ENCODE measurements at places on chromosomes 1 and 21.
A peak's percentile ranks its signal among the peaks of the same experiment; 100 is the strongest.

DNA sequence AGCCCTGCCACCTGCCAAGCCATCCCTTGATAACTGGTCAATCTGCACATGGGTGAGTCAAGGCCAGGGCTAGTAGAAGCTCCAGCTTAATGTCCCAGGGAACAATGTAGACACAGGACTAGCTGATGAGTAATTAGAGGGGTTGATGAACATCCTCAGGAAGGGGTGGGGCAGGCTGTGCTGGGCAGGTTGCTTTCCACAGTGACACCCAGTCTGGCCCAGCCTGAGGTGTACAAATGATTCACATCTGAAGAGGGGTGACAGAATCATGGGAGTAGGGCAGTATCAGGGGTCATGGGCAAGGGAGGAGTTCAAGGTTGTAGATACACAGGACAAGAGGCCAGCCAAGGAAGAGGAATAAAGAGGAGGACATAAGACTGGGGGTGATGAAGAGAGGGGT is 4.3 kb downstream of the LPAR3 start:
- DNase-seq, result no peak

DNA sequence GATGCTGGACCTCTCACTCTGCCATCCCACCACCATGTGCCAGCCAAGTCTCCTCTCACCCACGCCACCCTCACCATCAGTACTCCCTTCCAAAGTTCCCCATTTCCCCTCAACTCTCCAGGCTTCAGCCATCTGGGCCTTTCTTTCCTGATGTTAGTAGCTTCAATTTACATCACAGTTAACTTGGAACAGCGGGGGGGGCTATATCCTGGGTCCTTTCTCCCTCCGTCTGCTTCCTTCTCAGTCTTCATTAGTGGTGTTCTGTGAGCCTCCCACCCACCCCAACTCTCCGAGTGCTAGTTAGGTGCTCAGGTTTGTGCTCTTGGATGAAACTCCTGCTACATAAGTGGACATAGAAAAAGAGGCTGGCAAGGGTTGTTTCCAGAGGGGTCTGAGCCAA is 31.9 kb downstream of the KCNC4 start:
- no peak for DNase-seq

- DNase-seq, result peak; percentile 78
These were observed 90.8 kb downstream of the GTF2B start for GRCh38 chr1:88800382-88801051.

DNA sequence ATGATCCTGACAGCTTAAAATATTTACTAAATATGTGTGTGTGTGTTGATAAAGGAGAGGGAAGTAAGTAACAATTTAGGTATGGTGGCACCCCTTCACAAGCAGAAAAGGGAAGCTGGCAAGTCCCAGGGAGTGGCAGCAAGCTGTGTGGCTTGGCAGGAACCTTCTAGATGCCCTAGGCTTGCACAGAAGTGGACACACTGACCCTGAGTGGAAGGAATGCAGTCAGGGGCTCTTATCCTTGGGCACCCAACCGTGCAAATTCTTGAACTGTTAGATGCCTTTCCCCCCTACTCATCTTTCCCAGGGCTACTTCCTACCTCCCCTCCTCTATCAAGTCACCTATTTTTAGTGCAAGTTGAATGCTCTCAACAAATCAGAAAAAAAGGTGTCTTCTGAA is 18.9 kb downstream of the ACP6 start:
- DNase-seq, result peak; percentile 15

DNA sequence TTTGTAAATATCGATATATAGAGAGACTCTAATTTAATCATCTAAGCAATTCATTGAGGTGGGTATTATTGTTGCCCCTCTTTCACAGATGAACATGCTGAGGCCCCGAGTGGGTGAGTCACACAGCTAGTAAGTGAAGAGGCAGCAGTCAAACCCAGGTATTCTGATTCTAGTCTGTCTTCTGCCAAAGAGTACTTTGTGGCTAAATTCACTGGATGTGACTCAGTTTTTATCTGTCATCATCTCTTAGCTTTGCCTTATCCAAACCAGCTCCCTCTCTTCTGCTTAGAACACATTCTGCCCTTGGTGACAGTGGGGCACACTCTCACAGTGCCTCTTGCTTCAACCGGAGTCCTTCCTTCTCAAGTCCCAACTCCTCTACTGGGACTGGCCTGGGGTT is 11.5 kb downstream of the FCRL5 start:
- DNase-seq, result no peak

DNA sequence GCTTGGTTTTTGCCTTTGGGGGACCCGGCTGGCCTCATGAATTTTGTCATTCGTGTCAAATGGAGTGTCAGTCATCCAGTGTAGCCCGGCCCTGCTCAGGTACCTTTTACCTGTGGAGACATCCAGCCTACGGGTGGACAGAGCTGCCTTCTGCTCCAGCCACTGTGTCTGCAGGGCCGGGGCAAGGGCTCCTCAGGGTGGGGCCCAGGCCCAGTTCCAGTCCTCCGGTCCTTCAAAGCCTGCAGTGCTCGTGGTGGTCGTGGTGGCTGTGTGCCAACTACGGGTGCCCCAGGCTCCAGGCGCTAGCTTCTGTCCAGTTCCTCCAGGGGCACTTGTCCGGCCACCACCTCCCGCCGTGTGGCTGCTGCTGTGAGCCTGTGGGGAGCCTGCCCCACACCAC is 54.8 kb downstream of the TRIM11 start:
- DNase-seq, result no peak

DNA sequence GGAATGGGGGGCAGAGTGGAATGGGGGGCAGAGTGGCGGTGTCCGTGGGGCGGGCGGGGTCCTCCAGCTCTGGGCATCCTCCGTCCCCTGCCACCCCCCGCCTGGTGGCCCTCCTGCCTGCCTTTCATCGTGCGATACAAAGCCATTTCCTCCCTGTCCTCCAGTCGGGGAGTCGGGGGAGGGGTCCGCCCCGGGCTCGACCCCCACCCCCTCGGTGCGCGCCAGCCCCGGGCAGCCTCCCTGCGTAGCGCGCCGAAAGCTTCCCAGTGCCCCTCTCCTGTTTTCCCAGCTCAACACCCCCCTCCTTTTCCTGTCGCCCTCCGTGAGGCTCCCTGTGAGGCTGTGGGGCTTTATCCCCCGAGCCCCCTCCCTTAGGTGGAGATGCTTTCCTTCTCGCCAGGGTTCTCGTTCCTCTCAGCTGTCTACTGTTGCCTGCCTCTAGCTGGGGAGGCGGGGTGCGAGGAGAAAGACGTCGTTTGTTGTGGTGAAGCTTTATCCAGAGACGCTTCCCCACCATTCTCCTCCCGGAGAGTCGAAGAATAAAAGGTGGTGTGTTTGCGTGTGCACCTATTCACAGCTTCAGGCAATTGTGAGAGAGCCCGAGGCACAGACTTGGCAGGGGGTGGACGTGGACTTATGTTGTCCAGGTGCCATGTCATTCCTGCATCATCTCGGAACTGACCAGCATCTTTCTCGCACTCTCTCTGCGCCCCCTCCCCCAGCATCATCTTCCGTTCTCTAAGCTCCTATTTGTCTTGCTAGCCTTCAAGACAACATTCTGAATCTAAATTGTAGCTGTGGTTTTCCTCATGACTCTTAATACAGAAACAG is 848 bp downstream of the DNM3 start:
- DNase-seq, result no peak

- DNase-seq, result no peak
These were observed 160.1 kb upstream of the NFIA start for GRCh38 chr1:60922304-60922703.

- no peak for DNase-seq
These were observed 1.7 kb upstream of the HRNR start for GRCh38 chr1:152225678-152226077.

- peak; percentile 28 for DNase-seq
These were observed 2.0 kb downstream of the GPR88 start for GRCh38 chr1:100539836-100540536.

DNA sequence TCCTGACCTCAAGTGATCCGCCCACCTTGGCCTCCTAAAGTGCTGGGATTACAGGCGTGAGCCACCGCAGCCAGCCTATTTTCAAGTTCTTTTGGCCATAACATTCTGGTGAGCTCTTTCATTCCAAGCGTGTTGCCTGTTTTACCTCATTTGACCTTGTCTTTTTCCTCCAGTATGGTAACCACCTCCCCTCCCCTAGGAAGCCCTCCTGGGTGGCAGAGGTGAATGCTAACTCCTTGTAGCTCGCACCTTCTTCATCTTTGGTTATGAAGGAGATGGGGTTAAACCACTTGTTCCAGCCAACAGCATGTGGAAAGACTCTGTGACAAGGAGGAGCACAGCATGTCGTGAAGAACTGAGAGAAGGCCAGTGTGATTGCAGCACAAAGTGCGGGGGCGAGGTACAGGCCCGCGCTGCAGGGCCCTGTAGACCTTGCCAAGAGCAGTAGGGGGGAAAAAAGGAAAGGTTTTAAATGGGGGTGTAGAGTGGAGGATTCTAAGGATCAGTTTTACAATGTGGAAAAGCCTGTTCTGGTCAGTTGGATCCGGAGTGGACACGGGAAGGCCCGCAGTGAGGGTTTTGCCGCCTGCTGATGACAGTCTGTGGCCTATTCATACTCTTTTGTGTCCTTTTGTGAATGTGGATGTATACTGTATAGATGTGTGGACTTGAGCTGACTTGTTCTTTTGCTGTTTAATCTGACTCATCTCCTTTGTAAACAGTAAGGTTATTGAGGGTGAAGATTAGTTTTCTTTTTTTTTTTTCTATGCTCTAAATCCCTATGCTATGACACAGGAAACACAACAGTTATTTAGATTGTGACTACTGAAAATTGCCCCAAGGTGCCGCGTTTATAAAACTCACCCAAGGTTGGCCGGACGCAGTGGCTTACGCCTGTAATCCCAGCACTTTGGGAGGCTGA is 7.5 kb upstream of the ZNF436 start:
- DNase-seq, result peak; percentile 95

GRCh38 chr1:205665201-205666045 is 14.9 kb downstream of the SLC45A3 start:
- no peak for DNase-seq

GRCh38 chr1:65174585-65174984 is 26.6 kb downstream of the AK4 start:
- DNase-seq, result peak; percentile 99

GRCh38 chr21:45060675-45061311 is 13.6 kb upstream of the ADARB1 start:
- no peak for DNase-seq

DNA sequence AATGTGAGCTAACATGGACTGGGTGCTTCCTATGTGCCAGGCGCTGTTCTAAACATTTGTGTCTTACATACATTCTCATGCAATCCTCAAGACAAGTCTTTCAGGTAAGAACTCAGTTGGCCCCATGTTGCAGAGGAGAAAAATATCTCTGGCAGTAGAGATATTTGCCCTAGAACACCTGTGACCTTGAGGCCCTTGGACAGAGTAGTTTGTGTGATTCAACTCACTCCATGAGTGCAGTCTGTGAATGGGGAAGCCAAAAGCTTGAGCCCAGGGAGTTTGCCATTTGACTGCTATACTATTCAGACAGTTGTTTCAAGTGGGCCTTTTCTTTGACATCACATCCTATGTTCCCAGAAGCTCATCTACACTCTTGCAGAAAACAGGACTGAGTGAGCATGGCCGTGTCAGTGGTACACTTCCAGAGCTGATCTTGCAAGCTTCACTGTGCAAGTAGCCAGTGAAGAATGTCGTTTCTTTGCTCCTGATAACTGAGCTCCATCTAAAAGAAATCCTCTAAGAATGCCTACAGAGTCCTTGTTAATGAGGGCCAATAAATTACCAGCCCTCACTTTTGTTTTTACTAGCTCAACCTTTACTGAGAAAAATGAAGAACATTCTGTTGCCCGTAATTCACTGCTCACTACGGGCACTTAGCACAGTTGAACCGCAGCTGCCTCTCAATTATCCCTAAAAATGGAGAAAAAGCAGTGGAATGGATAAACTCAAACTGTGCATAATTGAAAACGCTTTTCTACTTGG is 98.7 kb upstream of the C8B start:
- no peak for DNase-seq

DNA sequence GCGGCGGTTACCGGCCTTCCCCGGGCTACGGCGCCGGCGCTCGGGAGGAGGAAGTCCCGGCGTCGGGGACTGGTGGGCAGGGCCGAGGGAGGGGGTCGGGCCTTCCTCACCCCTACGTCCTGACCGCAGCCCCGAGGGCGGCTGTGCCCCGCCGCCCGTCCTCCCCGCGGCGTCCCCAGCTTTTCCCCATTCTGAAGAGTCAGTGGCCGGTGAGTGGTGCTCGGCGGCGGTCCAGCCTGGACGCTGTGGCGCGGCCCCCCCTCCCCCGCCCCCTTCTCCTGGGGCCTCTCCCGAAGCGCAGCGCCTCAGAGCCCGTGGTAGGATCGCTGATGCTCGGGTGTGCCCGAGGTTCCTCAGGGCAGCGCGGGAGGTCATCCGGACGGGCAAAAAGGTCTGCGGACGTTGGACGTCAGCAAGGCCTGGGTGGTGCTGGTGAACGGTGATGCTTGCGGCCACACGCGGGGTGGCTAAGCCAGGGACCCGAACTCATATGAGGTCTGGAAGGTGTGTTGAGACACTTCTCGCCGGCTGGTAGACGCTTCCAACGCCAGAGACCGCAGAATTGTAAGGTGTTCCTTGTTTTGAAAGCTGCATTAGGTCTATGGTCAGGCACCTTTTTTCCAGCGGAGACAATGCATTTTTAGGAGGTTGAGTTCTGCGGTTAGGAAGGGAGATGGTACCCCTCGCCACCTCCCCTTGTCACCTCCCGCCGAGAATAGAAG is 725 bp downstream of the SLC25A33 start:
- no peak for DNase-seq

DNA sequence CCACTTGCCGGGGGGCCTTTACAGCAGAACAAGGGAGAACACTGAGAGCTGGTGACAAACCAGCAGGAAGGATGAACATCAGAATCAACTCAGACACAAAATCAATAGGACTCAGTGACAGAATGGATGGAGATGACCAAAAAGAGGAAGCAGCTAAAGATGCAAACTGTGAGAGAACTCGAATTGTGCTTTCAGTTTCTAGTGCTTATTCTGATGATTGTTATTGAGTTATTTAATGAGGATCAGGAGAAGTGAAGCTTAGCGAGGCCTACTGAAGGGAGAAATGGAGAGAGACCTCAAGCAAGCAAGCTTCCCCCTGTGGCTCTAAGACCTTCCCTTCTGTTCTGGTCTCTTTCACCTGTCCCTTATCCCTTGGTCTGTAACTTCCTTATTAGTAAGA is 30.3 kb upstream of the TMEM125 start:
- DNase-seq, result no peak

GRCh38 chr1:229434641-229435051 is 752 bp upstream of the ACTA1 start:
- no peak for DNase-seq

DNA sequence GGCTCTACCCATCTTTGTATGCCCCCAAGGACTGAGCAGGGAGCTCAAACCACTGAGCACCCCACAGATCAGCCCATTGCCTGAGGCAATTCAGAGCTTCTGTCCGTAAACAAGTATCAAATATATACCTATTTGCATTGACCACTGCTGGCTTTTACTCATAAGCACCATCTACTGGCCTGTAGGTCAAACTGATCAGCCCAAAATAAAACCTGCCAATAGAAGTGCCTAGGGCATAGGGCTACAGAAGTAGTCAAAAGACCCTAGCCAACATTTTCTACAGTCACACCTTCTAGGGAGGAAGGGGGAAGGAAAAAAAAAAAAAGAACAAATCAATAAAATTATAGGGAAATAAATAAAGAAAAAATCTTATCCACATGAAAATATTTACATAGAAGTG is 5.3 kb upstream of the LCE3D start:
- DNase-seq, result no peak

- DNase-seq, result no peak
These were observed 9.3 kb upstream of the ST6GALNAC5 start for GRCh38 chr1:76857973-76858372.

Data from choroid plexus epithelial cell (primary cell).